ENCODE measurements at places on chromosomes 6 and 20. TPM values are rescaled to one million over a fixed set of nuclear protein-coding genes. Genes with fewer than 3 reads are reported as not detected.

DNA sequence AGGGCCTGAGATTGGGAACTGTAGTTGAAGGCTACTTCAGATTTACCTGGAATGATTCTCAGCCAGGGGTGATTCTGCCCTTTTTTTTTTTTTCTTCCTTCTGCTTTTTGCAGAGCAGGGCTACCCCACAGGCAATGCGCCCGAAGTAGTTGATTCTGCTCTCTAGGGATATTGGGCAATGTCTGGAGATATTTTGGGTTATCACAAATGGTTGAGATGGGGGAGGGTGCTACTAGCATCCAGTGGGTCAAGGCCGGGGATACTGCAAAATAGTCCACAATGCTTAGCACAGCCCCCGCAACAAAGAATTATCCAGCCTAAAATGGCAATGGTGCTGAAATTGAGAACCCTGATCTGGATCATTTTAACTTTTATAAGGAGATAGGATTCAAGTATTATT is 71.2 kb upstream of the ZMYND8 start:
- no peak for DNase-seq

GRCh38 chr20:878511-879307 is 37.4 kb downstream of the ANGPT4 start:
- DNase-seq: no peak

GRCh38 chr20:17590245-17590644 is 20.4 kb downstream of the DSTN start:
- DNase-seq: no peak

DNA sequence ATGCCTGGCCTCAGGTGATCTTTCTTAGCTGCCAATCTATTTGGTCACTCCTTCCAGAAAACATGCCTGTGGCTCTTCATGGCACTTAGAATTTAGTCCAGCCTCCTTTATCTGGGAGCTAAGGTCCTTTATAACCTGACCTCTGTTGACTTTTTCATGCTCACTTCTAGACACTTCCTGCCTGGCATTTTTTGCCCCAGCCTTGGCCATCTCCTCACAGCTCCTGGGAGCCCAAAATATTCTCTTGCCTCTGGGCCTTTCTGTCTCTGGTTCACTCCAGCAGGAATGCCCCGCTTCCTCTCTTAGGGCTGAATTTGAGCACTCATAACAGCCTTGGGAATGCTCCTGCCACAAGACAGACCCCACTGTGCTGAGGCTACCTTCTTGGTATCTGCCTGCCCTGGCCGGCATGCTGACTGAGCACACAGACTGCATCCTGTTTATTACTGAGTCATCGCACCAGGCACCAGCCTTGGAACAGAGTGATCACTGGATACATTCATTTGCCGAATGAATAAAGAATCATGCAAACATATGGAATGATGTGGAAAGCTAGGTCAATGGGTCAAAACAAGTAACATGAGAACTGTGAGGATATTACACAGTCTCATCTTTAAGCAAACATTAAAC is 5.8 kb upstream of the EEF1E1 start:
- peak; percentile 27 for DNase-seq

DNA sequence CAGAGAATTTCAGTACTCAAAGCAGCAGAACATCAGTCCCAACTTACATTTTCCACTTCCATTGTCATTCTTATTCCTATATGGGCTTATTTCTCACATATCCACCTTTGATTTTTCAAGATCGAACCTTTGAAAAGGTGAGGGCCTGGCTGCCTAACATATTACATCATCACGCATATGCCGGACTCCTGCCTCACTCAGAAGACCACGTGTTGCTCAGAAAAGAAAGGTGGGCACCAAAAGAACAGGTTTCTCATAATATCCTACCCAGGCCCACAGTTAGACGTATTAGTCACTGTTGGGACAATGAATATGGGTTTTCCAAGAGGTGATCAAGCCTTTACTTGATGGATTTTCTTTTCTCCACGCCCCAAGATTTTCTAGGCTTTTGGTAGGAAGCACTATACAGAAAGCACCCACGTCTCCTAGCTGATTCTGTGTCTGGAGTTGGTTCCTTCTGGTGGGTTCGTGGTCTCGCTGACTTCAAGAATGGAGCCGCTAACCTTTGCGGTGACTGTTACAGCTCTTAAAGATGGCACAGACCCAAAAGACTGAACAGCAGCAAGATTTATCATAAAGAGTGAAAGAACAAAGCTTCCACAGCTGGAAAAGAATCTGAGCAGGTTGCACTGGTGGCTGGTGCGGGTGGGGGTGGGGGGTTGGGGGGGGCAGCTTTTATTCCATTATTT is 168.9 kb downstream of the ATXN1 start:
- DNase-seq: no peak

DNA sequence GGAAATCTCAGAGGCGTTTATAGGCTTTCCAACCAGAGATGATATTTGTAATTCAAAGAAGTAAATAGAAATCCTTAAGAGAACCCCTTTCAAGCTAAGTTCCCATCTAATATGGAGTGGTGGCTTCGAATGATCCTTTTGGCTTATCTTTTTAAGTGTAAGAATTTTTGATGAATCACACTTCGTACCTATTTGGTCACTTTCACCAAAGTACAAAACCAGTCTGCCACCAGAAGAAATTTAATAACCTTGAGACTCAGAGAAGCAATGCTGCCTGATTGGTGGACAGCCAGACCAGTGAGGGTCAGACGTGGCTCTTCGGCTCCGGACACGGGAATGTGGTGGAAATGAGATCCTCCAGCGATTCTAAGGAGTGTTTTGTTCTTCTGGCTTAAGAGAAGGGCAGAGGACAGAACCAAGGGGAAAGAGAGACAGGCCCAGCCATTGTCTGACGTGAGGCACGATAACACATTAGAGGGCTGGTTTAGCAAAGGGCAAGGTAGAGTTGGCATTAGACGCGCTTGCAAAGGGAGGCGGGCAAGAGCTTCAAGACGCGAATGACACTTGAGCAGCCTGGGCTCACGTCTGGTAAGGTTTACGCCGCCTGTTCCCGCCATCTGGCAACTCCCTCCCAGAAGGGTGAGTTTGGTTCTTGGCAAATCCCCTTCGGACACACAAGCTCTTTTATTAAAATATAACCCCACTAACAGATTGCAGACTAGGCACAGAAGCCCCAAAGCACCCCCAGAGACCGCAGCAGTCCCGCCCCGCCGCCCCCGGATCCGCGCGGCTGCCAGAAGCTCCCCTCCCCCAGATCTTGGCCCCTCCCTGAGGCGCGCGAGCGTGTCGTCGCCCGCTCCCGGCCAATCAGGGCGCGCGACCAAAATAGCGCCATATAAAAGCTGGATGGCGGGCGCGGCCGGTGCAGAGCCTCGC is 50.0 kb upstream of the EZR start:
- peak; percentile 89 for DNase-seq

GRCh38 chr20:51335329-51335841 is 207.1 kb downstream of the NFATC2 start:
- no peak for DNase-seq

GRCh38 chr20:47676219-47676721 is 109.0 kb downstream of the SULF2 start:
- no peak for DNase-seq

- DNase-seq: no peak
Observed at GRCh38 chr6:28003661-28004060, 46.6 kb downstream of the OR2B6 start.

DNA sequence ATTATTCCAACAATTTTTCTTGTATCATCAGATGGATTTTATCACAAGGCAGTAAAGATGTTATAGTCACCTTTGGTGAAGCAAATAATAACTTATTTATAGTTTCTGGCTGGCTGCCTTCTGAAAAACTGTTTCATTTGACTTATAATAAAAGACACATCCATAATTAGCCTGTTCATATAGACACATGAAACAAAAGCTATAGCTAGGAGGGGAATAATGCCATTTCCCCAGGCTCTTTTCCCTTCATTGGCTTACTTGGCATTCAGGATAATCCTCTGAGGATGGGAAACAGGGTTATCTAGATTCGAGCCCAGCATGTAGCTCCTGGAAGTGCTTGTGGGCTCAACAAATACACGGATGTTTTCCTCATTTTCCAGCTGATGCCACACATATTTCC is 17.5 kb downstream of the MMP24 start:
- no peak for DNase-seq

- no peak for DNase-seq
Observed at GRCh38 chr6:85041376-85041775, 277.0 kb upstream of the TBX18 start.

DNA sequence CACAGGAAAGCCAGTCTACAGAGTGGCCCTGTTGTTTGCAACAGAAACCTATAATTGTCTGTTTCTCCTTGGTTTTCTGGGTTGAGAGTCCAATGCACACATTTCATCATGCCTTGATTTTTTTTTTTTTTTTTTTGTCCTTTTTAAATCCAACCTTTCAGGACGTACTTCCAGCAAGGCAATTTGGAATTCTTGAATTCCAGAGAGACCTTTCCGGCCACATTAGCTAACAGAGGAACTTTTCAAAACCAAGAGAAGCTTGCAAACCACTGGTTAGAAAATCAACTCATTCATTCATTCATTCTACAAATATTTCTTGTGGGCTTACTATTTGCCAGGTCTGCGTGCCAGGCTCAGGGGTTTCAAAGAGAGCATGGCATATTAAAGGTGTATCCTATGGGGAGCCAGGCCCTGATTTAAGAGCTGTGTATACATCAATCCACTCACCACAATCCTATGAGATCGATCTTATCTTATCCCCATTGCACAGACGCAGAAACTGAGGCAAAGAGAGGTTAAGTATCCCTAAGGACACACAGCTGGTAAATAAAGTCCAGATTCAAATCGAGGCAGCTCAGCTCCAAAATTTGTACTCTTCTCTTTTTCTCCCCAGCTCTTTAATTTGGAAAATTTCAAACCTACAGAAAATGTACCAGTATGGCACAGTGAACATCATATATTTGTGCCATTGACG is 43.0 kb downstream of the EYA2 start:
- no peak for DNase-seq

DNA sequence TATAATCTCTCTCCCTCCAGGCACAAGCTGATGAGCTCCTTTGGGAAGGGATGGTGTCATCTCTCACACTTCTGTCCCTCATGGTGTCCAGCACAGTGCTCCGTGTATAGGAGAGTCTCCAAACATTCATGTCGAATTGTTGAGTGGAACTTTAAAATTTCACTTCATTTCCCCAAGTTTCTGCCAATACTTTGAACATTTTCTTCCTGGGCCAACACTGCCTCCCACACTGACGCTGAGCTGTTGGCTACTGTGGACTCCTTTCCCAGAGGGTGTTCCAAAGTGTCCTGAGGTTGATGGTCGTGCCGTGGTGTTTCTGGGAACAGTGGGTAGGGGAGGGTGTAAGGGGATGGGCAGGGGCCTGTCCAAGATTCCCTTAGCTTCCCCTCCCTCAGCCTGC is 122.7 kb downstream of the TIAM2 start:
- DNase-seq: no peak

- DNase-seq: no peak
Observed at GRCh38 chr6:81683912-81684311, 68.6 kb downstream of the TENT5A start.

GRCh38 chr20:24439737-24440387 is 29.6 kb upstream of the SYNDIG1 start:
- no peak for DNase-seq

DNA sequence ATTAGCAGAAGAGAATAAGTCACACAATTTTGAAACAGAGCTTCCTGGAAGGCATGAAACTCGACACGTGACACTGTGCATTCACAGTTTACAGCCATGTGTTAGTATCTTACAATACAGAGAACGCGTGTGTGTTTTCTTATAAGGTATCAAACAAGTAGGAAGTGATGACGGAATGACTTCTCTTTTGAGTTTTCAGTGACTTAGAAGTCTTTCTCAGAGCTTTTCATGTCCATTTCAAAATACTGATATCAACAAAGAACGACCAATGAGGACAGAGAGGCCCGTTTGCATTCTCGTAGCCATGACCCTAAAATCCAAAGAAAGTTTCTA is 36.6 kb upstream of the DUSP22 start:
- DNase-seq: no peak

GRCh38 chr6:40804905-40805304 is 217.7 kb upstream of the LRFN2 start:
- no peak for DNase-seq

- DNase-seq: no peak
Observed at GRCh38 chr6:27758491-27758890, 153.7 kb downstream of the OR2B2 start.

GRCh38 chr6:118401325-118401975 is 146.6 kb upstream of the PLN start:
- no peak for DNase-seq

GRCh38 chr20:6942266-6942665 is 174.8 kb downstream of the BMP2 start:
- DNase-seq: no peak

DNA sequence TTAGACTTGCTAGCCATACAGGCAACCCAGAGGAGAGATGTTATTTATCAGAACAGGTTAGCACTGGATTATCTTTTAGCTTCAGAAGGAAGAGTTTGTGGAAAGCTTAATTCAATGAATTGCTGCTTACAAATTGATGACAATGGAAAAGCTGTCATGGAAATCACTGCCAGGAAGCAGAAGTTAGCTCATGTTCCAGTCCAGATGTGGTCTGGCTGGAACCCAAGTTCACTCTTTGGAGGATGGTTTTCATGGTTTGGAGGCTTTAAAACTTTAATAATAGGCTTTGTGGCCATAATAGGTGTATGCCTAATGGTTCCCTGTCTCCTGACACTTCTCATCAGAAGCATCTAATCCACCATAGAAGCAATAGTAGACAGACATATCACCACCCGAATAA is 699.0 kb downstream of the PHF3 start:
- DNase-seq: no peak

DNA sequence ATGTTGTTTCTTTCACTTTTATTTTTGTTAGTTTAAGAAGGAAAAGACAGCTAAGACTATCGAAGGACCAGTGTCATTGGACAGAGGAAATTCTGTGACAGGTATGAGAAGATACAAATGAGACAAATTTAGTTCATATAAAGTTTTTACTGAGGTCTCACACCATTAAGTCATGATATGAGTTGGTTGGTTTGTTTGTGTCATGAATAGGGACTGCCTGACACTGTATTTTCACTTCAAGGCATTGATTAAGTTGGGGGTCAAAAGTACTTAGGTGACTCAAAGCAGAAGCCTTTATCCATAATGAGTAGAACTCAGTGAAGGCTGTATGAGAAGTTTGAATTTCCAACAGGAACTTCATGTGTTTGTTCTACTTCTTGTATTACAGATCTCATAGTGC is 21.3 kb upstream of the HIVEP2 start:
- no peak for DNase-seq

DNA sequence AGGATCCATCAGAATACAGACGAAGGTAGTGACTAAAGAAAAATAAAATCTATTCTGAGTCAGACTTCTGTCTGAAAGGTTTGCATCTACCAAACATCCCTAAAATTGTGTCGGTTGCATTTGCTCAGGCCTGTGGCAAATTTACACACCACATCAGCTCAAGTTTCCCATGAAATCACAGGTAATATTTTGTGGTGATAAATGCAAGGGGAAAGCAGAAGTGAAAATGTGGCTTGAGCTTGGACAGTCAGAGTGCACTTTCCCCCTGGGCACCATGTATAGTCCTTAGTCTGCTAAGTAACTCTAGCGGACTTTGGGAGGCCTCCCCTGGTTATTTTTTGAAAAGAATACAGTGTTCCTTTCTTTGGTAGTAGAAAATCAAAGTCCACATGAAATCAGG is 159.1 kb downstream of the PKHD1 start:
- DNase-seq: no peak

Gene ECT2L
- not detected for total RNA-seq

Gene PPP1R14C
- 7.8 TPM for total RNA-seq

Gene ARFGEF3
- total RNA-seq: 3.8 TPM

Gene PACRG
- 0.71 TPM for total RNA-seq

Gene SLPI
- total RNA-seq: 5.4 TPM

Gene HRH3
- not detected for total RNA-seq

Gene CPXM1
- total RNA-seq: 0.17 TPM

Gene RALY
- total RNA-seq: 119 TPM

Gene EBF4
- total RNA-seq: 11.4 TPM

Gene WFDC10B
- not detected for total RNA-seq

Measured in HCT116 (cell line).